PC-3 (cell line): ENCODE measurements at places on chromosomes 13 and 19. TPM values are rescaled to one million over a fixed set of nuclear protein-coding genes. Genes with fewer than 3 reads are reported as not detected.

GRCh38 chr13:100297413-100297812, 208.5 kb downstream of the PCCA start:
- no peak for DNase-seq

The CD209 gene
- not detected in 2 replicates for total RNA-seq

GRCh38 chr19:9834307-9834725, 802 bp upstream of the PIN1 start:
- no peak for DNase-seq

- peak; percentile 45 for DNase-seq
Measured at GRCh38 chr13:51444922-51445321, 7.9 kb downstream of the INTS6 start.

- DNase-seq = no peak
Measured at GRCh38 chr19:9345005-9345404, 17.8 kb upstream of the ZNF177 start.

DNA sequence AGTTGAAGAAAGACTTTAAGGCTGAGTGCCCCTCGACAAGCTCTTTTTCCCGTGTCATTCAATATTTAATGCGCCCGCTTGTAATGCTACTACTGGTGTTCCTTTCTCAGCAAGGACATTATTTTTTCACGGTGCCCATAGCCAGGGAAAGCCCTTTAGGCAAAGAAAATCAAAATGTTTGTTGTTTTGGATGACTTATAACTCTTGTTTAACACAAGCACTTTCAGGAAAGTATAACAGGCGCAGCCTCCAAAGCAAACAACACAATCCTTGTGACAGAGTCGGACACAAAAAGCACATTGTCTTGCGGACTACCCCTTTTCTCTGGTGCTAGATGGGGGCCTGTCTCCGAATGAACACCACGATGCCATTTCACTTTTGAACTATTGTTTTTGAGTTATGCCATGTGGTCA, 12.4 kb downstream of the ZIC5 start:
- DNase-seq = no peak

The ZNF610 gene
- 0.23 and 0.29 TPM in 2 replicates for total RNA-seq

DNA sequence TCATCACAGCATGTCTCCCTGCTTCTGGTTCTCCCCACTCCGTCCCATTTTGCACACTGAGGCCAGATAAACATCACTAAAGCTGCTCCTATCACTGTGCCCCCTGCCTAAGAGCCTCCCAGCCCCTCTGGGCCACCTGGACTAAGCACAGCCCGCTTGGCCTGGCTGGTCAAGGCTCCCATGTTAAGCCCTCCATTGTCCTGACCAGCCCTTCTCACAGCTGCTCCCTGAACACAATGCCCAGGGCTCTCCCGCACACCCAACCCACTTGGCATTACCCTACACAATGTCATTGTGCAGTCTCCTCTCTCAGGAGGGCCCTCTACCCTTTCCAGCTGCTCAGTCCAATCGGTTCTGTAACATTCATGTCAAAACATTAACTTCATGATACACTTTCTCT, 133.4 kb downstream of the NUFIP1 start:
- DNase-seq = no peak

- peak; percentile 87 for DNase-seq
Measured at GRCh38 chr19:41957838-41958366, 1.2 kb downstream of the RABAC1 start.

- DNase-seq = no peak
Measured at GRCh38 chr19:15540435-15540834, 32.1 kb downstream of the CYP4F22 start.

The ZNF493 gene
- 1.3 and 3.6 TPM in 2 replicates for total RNA-seq

The FKBP8 gene
- total RNA-seq = 243 and 278 TPM in 2 replicates

The PNMA8A gene
- total RNA-seq = not detected in 2 replicates

DNA sequence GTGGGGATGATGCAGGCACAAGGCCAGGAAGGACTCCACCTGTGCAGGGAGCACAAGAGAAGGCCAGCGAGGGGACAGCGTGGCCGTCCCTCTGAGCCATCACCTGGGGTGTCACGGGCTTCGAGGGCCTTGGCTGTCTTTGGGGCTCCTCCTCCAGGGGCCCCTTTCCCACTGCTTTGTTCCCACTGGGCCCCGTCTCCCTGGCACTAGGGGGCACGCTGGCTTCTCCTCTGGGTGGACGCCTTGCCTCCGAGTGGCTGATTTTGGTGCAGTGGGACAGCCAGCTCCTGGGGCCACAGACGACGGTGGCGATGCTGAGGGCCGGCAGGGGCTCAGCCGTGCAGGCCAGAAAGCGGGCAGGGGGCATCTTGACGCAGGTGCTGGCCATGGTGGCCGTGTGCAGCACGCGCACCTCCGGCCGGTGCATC, 43.2 kb upstream of the GRTP1 start:
- DNase-seq = no peak

The KCNJ14 gene
- 1.4 and 2.2 TPM in 2 replicates for total RNA-seq

DNA sequence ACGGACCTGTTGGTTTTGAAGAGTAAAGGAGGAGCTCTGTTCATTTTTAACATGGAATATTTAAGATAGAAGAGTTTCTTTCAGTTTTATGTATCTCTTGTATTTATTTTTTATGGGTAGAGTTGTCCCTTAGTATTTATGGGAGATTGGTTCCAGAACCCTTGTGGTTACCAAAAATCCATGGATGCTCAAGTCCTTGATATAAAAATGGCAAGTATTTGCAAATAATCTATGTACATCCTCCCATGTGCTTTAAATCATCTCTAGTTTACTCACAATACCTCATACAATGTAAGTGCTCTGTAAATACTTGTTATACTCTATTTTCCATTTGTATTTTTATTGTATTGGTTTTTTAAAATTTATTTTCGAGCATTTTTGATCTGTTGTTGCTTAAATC, 63.1 kb downstream of the TM9SF2 start:
- no peak for DNase-seq

DNA sequence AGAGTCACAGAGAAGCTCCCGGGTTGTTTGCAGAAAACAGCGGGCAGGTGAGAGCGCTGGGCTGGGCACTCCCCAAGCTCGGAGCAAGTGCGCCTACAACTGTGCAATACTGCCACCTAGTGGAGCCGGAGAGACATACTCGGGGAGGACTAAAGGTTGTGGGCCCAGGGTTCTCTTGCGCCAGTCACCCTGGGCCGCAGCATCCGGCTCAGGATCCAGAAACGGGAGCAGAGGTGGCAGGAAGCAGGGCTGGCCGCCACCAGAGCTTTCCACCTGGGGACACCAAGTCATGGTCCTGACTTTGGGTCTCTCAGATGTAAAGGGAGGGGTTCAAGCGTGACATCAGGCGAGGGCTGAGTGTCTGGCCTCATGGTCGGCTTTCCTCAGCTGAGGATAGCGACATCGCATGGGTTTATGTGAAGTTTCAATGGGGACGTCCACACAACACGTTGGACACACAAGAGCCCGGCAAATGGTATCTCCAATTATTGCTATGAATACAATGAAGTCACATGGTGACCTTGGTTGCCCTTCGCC, 11.2 kb upstream of the KLK4 start:
- peak; percentile 96 for DNase-seq

GRCh38 chr19:53538378-53539109, 599 bp downstream of the ZNF331 start:
- peak; percentile 8 for DNase-seq

The FAAP24 gene
- total RNA-seq = 3.0 and 4.3 TPM in 2 replicates

The ADAMTSL5 gene
- 1.7 and 5.0 TPM in 2 replicates for total RNA-seq

The FOXA3 gene
- total RNA-seq = 0.33 and 0.40 TPM in 2 replicates

The CALM3 gene
- total RNA-seq = 160 and 217 TPM in 2 replicates

DNA sequence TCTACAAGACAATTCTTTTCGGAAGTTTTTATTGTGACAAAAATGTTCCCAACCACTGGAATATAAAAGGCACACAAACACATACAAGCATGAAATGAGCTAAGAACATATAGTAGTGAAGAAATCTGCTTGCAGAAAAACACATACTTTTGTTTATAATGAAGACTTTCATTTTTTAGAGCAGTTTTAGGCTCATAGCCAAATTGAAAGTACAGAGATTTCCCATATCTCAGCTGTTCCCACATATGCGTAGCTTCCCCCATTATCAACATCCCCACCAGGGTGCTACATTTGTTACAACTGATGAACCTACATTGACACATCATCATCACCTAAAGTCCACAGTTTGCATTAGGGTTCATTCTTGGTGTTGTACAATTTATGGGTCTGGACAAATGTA, 249.4 kb downstream of the KCTD12 start:
- no peak for DNase-seq

The FCAR gene
- total RNA-seq = not detected in 2 replicates

DNA sequence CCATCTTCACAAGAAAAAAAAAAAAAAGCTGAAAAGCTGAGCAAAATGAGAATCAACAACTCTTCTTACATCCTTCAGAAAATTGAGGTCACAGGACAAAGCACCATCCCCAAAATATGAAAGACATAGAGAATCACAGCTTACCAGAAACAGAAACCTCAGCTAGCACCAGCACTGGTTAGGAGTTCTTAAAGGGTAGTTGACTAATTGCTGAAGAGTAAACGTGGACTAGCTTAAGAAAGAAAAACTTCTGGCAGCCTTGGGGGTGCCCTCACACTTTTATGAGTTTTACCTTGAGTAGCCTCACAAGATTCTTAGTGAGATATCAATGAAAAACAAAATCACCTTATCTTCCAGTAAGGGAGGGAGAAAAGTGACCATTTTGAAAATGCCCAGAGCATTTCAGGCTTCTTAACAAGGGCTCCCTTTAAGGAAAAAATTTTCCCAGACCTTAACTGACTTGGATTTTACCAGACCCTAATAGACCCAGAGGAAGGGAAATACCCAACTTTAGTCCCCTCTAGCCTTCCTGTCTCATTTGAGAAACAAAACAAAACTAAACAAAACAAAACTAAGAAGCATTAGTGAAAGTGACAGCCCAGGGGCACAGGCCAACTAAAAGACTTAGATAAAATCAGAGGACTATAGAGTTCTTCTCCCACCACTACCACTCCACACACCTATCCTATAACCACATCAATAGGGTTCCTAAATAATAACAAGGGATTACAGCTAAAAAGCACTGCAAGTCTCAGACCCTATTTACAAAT, 888.6 kb downstream of the DIAPH3 start:
- no peak for DNase-seq
